ENCODE measurements at places on chromosomes 6 and 20.

DNA sequence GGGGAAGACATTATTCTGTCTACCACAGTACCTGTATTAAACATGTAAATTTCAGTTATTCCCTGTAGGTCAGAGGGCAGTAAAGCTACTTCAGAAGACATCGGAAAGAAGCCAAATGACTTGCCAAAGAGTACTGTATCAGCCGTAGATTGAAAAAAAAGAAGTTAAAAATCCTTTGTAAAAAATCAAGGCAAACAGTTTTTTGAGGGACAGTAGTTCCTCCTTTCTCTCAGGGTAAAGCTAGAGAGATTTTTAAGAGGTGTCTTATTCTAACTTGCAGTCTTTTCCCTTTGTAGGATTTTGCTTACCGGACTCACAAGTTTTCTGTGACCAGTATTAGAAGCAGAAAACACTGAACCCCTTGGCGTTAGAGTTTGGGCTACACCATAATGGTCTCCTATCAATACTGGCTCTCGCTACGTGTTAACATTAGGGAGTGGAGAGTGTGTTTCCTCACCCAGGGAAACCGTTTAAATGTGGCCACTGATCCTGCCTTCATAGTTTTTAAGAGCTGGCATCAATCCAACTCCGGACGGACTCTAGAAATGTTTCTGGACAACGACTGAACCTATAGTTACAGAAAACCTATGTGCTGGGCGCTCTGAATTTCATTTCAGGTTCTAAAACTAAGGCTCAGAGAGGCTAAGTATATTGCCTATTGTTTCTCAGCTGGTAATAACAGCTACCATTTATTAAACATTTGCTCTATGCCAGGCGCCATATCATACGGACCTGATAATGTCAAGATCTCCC, 1.3 kb upstream of the ASXL1 start:
- no peak for DNase-seq

DNA sequence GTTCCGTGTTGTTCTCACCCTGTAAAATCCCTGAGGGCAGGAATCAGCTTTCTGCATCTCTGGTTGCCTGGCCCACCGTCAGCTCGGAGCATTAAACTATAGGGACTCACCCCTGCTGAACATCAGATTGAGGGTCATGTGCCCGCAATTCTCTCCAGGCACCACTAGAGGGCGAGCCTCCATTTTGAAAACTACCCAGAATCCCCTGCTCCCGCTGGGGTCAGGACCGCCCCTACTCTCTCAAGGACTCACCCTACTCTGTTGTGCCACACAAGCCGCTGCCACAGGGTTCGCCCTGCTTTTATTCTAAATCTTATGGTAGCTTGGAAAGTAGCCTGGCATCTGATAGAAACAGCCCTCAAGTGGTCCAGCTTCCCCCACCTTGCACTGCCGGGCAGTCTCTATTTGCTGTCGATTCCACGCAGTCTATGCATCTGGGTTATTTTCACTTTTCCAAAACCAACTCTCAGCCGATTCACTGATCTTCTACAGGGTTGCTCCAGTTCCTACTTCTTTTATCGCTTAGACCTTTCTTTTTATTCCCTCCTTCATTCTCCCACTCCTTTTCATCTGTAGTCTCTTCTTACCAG, 244.1 kb upstream of the QKI start:
- DNase-seq: peak; percentile 29

DNA sequence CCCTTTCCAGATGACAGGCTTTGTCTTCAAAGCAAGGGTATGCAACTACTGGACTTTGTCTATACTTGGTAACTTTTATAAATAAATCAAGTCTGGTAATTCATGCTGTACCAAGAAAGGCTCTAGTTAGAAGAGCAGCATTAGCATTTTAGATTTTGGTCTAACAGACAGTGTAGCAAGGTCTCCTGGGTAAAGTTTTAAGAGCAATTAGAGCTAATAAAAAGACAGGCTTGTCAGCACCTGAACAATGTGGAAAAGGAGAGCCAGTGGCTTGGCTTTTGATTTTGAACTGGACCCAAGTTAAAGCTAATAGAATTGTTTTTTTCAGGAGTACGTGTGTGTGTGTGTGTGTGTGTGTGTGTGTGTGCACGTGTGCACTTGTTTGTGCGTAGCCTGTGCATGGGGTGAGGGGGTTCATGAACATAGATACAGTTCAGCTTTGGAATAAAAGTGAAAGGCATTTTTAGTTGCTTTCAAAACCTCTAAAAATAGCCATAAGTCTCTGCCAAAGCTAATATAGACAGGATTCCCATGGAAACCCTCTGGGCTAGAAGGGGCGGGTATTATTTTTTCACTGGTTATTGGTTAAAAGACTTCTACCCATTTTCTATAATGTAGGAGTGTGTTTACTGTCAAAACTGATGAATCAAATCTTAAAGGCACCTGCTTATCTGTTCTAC, 138.4 kb downstream of the KCNQ5 start:
- DNase-seq: no peak

DNA sequence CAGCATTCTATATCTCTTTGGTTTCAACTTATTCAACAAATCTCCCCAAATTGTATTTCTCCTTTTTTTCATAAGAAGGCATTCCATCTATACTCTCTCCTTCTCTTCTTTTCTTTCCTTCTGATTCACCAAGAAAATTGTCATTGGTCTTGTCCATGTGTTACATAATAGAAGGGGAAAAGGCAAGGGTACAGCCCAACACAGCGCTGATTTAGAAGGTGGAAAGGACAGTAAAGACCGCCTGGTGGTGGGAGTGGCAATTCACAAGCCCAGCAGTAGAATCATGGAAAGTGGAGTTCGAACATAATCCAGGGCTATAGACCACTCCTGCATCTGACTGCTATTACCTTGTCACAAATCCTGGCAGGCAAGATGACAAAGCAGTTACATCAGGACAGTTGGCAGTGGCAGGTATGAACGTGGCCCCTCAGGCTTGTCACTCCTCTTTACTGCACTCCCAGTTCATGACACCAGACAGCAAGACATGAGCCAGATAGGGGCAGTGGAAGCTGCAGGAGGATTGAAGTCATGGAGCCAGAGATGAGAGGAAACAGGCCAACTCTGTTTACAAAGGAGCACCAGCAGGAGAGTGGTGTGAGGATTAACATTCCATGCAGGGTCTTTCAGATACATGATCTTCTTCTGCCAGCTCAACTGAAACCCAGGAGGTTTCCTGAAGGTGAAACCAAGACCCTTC, 2.1 kb upstream of the TNFAIP3 start:
- DNase-seq: no peak

DNA sequence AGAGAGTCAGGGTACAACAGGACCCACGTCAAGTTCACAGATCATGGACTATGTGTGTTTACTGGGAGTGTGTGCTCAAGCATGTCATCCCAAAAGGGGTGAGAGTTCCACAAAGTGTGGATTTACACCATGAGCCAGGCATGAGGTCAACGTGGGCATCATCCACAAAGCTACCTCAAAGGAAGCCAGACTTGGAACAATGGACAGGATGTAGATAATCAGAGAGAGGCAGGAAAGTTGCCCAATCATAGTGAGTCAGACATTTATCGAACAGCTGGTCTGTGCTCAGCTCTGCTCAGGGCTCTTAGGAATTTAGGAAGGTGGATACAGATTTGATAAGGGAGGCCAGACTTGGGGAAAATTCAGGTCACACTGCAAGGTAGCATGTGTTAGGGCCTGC, 317.2 kb upstream of the CDYL start:
- DNase-seq: no peak

DNA sequence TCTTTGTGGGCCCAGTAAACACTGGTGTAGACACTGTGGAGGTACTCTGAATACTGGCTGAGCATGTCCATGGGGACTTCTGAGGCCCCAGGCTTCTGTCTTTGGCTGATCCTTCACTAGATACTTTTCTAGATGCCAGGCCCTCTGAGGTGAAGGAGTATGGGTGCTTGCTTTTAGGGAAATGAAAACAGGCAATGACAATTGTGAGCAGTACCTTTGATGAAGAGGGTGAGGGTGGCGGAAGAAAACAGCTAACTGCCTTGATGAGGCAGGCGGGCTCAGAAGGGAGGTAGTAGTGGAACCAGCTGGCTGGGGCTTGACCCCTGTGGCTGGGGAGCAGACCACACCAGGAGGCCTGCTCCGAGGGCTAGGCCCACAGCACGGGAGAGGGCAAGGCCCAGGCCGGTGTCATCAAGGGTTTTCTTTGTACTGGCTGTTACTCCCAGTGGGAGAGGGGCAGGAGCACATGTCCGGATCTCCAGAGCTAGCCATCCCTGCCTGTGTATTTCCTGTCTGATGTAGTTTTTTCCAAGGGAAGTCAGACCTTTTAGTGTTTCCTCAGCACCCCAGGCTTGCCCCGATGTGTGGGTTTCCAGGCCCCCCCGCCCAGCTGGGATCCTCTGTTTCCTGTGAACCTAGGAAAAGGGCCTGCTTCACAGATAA, 3.9 kb downstream of the PLCG1 start:
- DNase-seq: no peak
